Stimulated activated CD8-positive, alpha-beta memory T cell treated with anti-CD3 and anti-CD28 coated beads, Interleukin-4, amount 100 ng/mL, for 24 hours (primary cell): ENCODE measurements at places on chromosomes 6 and 20.

- DNase-seq = no peak
Observed at GRCh38 chr6:118061666-118062065, 154.6 kb downstream of the SLC35F1 start.

- no peak for DNase-seq
Observed at GRCh38 chr6:97049253-97050011, 124.9 kb downstream of the KLHL32 start.

DNA sequence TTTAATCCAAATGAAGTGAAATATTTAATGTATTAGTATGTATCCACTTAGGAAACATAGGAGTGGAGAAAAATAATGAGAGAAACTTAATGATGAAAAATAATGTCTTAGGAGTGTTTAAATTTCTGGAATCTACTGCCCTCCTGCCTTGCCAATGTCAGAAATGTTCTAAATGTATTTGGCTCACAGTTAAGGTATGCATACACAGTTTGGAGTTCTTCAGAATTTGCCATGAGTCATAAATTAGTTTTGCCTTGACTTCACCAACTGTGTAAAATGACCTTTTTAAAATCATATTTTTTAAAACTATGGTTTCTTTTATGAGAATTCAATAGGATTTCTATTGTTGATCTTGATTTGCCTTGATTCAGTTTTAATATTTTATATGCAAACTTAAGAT is 191.7 kb upstream of the HSF2 start:
- DNase-seq = no peak

- DNase-seq = no peak
Observed at GRCh38 chr6:109466212-109466923, 10.8 kb upstream of the MICAL1 start.

- no peak for DNase-seq
Observed at GRCh38 chr6:50826037-50826761, 7.5 kb downstream of the TFAP2B start.

DNA sequence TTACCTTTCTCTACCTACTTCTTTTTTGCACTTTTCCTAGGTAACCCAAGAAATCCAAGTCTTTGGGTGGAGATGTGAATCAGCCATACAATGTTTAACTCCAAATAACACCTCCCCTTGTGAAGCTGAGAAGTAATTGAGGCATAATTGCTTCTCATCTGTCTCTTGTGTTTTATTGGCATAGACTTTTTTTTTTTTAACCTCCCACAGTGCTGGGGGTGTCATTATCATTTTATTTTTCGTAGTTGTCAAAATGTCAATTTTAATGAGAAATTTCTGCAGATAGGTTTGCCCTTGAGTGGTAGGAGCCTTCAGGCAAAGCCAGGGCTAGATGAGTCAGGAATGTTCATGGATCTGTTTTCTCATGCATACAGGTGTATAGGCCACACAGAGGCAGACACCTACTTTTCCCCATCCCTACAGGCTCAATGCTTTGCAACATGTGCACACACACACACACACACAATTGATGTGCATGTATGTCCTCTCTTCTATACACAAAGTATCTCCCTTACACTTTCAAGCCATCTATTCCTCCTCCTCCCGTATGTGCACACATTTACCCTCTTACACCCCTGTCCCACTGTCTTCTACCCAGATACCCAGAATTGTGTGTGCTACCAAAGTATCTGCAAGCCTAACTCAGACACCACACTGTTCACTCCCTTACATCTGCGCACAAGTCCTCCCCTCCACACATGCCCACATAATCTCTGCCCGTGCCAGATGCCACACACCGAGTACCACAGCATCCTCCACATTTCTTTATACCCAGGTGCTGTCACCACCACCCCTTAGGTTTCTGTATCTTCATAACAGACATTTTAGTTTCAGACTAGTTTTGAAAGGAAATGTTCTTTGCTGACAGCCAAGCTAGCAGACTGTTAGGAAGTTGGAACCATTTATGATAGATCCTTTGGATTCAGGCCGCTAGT is 22.0 kb downstream of the RALY start:
- DNase-seq = no peak

GRCh38 chr20:24806705-24807676 is 142.1 kb upstream of the CST7 start:
- DNase-seq = no peak

GRCh38 chr6:21748343-21749056 is 154.9 kb downstream of the SOX4 start:
- no peak for DNase-seq

DNA sequence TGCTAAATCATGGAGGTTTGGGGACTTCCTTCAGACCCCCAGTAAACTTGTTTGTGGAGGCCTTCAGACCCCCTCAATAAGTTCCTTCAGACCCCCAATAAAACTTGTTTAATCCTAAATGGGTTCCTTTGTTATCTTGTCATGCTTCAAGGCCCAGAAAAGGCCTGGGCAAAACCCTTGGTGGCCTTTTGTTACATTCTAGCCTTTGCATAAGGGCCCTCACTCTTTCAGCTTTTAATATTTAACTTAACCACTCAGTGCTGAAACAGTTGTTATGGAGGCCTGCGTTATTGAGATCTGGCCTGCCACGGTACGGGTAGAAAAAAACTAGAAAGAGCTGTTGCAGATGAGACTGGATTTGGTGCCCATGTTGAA is 4.3 kb upstream of the DYNLRB1 start:
- DNase-seq = no peak

DNA sequence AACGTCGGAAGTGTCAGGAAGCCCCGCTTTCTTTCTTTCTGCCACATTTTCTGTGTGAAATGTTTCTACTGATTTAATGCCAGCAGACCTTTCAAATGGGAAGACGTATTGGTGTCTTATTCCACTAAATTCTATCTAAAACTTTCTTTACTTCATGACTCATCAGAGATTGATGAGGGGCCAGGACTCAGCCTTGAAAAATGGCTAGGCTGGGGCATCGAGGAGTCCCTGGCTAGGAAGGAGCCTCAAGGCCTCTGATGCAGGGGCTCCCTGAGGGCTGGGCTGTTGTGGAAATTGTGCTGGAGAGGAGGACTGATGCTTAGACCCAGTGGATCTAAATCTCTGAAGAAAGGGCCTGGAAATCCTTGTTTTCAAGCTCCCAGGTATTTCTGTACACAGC is 192.8 kb upstream of the PDE10A start:
- no peak for DNase-seq

GRCh38 chr6:96683819-96684528 is 121.0 kb downstream of the FHL5 start:
- no peak for DNase-seq

GRCh38 chr20:25045343-25045712 is 12.6 kb downstream of the ACSS1 start:
- DNase-seq = no peak

DNA sequence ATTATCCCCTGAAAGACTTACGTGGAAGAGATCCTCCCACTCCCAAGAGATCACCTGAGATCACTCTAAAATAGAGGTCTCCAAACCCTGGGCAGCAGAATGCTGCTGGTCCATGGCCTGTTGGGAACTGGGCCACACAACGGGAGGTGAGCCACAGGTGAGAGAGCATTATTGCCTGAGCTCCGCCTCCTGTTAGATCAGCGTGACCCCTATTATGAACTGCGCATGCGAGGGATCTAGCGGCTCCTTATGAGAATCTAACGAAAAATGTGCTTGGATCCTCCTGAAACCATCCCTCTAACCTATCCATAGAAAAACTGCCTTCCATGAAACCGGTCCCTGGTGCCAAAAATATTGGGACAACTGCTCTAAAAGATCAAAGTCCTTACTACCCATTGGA is 1057.4 kb downstream of the EPHA7 start:
- no peak for DNase-seq

DNA sequence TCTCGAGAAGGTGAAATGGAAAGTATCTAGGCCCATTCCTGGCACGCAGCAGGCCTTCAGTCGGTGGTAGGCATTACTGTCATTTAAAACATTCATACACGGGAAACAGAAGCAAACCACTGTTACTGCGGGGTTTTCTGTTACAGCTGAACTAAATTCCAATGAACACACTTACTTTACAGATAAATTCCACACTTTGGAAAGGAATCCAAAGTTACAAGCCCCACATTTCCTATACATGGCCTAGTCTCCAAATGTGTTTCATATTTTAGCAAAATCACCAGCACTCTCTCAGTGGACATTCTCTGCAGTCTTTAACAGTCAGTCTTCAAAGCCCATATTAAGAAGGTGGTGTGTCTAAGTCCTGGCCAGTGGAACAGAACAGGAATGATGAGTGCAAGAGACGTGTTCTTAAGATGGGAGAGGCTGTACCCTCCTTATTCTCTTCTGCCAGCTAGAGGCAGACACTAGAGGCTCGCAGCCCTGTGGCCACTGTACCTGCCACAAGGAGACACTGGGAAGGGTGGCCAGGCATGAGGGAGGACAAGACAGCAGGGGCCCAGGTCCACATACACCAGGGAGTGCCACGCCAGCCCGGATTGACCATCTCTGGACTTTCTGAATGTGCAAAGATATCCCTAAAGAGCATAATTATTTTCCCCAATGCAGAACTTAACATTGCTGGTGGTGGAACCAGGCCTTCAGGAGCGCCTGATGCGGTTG is 76.4 kb downstream of the CDC5L start:
- no peak for DNase-seq

DNA sequence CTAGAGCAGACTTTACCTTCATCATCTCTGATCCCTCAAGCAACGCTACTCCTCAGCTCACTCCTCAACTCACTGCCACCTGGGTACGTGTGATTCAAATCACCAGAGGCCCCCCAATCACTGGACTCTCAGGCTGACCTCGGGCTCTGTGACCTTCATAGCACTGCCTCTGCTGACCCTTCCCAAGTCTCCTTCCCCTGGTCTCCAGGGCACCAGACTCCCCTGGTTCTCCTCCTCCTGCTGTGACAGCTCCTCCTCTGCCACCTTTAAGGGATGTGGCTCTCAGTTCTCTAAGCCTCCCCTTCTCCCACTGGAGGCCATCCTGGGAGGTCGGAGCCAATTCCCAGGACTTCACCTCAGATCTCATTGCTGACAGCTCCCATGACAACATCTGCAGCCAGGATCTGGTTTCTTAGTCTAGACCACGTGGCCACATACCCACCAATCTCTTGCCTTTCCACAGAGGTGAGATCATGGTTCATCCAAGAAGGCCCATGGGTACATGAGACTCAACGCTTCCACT is 90.4 kb downstream of the NFATC2 start:
- no peak for DNase-seq

- DNase-seq = no peak
Observed at GRCh38 chr6:112298021-112298745, 43.8 kb upstream of the LAMA4 start.

DNA sequence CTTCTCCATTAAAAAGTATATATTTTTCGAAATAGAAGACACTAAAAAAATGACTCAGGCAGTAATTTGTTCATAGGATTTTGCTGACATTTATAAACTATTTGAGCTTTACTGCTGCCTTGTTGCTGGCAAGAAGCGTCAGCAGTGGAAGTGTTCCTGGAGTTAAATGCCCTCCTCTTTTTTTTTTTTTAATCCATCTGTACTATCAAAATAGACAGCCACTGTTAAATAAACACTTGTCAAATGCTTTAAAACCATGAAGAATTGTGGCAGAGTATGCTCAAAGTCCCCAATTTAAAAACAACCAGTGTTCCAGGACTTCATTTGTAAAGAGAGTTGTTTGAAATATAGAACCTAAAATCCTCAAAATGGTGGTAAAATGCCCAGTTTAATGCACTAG is 253.8 kb downstream of the NKAIN2 start:
- DNase-seq = no peak

GRCh38 chr20:57883761-57884160 is 173.9 kb upstream of the PMEPA1 start:
- no peak for DNase-seq

DNA sequence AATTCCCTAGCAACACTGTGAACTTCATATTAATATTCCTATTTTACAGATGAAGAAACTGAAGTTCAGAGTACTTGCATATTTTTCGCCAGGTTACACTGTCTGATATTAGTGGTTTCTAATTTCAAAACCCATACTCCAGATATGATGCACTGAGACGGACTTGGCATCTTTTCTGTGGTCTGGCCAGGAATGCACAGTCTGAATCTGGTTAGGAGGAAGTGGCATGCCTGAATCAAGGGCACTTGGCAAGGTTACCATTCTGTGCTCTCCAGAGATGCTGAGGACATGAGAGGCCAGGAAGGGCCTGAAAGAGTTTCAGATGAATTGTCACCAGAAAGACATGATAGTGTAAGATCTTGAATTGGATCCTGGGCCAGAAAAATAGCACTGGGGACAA is 150.1 kb downstream of the HAO1 start:
- DNase-seq = no peak

- no peak for DNase-seq
Observed at GRCh38 chr6:47044397-47044796, 2.3 kb upstream of the ADGRF1 start.

- DNase-seq = no peak
Observed at GRCh38 chr20:33359399-33360261, 41.7 kb downstream of the CDK5RAP1 start.

DNA sequence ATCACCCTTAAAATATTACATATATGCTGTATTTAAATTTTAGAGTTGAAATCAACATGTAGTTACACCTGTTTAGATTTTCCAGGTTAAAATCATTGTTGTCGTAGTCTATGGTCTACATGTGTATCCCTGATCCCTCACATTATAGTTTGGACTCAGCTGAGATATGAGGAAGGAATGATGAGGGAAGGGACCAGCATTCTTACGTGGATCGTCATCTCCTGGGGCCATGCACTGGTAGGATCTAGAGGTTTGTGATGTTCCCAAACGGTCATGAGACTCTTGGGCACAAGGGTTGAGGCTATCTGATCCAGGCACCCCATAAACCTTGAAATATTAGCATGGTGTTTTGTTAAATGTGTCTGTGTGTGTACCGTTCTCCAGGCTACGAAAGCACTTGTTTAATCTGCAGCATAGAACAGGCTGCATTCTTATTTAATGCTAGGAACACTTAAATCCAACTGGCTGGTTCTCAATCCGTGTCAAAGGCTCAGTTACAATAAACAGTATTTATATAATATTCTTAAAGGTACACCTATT is 55.4 kb downstream of the IPCEF1 start:
- no peak for DNase-seq

DNA sequence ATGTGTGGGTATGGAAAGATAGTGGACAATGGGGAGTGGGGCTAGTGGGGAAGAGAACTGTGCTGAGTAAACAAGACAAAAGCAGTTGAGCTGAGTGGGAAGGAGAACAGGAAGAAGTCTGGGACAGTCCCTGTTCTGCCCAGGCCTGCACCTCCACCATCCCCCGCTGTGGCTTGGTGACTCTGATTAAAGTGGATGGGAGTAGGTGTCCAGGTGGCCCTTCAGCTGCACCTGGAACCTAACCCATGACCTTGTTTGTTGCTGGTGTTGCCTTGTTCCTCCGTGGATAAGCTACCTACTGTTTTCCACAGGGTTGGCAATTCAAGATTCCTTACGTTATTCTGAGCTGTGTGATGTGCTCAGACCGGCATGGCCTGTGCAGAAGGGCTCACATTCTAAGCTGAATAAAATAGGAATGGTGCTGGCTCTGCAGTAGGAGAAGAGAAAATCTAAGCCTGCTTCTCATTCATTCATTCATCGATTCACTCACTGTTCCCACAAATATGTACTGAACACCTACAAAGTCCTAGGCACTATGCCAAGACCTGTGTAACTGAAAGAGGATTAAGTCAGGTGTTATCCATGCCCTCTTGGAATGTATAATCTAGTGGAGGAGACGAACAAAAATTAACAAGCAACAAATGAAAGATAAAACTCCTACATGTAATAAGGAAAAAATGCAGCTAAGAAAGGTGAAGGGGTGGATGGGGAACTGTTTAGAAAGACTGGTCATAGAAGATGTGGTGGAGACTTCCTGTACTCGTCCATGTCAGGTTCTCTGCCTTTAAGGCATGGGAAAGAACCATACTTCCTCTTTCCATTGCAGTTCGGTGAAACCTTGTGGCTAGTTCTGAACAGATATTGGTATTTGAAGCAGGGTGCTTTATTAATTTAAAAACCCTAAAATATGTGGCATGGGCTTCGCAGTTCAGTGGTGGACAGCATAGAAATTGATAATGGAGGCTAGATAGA is 10.1 kb upstream of the CALHM6 start:
- no peak for DNase-seq
